ENCODE measurements at places on chromosomes 1 and 21.

DNA sequence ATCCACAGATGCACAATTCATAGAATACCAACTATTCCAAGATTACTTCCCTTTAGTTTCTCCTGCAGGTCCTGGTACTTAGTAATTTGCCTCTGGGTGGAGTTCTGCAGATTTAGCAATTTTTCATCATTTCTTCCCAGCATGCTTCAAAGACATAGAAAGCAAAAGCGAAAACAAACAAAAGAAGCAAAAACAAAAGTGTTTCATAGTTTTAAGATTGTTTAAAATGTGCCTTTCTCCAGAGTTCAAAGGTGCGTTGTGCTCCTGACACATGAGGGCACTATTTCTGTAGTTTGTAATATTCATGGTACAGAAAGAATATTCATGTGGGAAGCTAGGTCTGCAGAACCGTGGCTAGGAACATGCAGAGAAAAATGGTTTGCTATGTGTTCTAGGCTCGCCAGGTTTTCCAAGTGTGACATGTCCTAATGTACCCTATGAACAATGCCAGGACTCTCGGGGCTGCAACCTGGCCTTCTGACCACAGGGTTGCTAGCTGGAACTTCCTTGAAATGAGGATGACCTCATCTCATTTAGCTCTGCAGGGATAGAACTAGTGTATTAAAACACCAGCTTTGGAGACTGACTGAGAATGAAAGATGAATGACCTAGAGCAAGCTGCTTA lies 30.0 kb upstream of the RCSD1 start:
- DNase-seq, result no peak

- no peak for DNase-seq
Observed at GRCh38 chr21:36639769-36640168, 59.1 kb upstream of the SIM2 start.

DNA sequence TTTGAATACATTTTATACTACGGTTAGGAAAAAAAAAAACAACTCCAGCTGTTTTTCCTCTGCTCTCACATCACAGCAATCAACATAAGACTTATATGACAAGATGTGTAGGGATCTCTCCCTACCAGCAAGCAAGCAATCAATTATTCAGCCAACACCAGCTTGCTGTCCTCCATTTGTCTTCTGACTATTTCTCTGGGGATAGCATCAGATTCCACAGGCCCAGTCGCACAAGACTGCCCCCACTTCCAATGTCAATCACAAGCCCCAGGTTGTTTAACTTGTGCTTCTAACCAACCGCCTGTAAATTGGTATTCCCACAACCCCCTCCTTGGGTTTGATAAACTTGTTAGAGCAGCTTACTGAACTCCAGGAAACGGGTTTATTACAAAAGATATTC lies 873.1 kb upstream of the TMPRSS15 start:
- no peak for DNase-seq

GRCh38 chr1:241591317-241591716 lies 48.9 kb downstream of the CHML start:
- no peak for DNase-seq

DNA sequence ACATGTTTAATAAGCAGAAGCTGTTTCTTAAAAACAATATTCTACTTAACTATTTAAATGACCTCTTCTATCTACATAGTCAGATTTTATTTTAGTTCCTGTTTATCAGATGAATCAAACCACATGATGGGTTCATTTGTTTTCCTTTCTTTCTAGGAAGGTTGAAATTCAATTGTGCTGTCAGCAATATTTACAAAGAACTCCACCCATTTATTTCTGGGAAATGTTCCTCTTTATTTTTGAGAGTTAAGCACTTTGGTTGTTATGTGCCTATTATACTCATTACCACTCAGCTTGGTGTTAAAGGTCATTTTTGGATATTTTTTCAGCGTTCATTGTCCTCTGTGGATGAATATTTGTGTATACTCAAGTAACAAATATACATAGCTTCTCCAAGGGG lies 84.9 kb downstream of the C4BPA start:
- no peak for DNase-seq

GRCh38 chr1:213683529-213683928 lies 304.2 kb upstream of the PROX1 start:
- no peak for DNase-seq

DNA sequence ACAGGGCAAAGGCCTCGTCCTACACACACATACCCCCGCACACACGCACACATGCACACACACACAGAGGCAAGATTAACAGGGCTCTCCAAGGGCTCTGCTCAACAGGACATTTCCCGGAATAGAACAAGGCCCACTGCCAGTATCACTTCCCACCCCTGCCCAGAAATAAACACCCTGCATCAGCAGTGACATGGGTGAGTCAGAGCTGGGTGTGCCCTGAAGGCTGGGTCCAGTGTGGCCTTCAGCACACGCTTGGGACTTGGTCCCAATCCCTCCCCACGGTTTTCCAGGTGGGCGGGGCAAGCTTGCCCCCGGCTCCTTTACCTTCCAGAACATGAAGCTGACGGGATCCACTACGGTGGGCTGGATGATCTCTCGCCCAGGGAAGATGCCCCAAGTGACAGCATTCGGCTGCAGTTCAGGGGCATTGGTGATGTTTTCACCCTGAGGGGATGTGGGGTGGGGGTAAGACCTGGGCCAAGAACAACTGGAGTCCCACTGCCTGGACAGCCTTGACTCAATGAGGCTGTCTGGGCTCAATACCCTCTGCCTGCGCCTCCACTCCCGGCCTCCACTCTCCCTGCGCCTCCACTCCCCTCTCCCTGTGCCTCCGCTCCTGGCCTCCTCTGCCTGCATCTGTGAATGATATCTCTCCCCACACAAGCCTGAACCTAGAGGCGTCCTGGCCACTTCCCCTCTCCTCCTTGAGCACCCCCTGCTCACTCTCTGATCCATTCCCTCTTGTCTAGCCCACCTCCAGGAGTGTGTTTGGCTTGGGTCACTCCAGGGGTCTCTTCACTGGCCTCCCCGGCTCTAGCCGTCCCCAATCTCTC lies 14.7 kb downstream of the MTHFR start:
- DNase-seq, result no peak

GRCh38 chr1:2231532-2232254 lies 3.6 kb downstream of the SKI start:
- DNase-seq, result peak; percentile 40

- DNase-seq, result no peak
Observed at GRCh38 chr1:117710710-117711109, 104.9 kb downstream of the TENT5C start.
